ENCODE measurements at places on chromosomes 12 and 14.
A peak's percentile ranks its signal among the peaks of the same experiment; 100 is the strongest.

DNA sequence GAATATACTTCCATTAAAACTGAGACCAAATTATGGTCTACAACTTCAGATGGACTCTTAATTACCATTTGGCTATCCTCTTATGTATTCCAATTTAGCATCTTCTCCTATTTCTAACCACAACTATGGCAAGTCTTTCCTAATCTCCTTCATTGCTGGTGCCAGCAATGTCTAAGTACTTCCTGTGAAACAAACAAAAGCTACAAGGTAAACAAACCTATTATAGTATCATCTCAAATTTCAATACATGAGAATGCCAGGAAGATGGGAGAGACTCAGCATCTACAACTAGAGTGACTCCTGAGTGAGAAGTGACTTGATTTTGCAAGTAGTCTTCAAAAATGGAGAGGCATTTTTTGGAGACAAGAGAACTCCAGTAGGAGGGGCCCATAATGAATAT is 202.9 kb upstream of the ATXN7L3B start:
- peak; percentile 43 for DNase-seq

DNA sequence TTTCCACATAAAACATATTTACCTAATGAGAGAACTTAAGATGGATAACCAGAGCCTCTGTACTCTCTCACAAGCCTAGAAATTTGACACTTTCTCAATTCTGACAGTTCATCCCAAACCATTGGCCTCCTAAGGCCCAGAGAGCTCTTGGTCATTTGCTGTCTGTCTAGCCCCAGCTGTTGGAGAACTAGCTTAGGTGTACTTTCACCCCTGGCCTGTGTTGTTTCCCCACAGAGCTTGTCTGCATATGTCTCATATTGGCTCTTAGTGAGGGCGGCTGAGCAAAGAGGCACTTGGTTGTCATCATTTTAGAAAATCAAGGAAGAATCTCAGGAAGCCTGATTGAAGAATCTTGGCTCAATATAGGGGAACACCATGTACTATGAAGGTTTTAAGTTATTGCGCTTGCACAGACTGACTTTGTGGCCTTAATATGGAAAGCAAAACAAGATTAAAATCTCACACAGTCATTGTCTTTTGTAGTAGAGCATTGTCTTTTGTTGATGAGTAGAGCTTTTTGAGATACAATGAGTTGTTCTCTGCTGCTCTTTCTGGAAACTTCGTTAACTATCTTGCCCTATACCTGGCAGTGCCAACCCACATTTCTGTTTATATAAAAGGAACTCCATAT is 324.6 kb downstream of the RAD51B start:
- peak; percentile 93 for DNase-seq

- peak; percentile 73 for DNase-seq
Measured at GRCh38 chr14:58428118-58428683, 682 bp downstream of the KIAA0586 start.

- no peak for DNase-seq
Measured at GRCh38 chr12:75883241-75883640, 148.3 kb downstream of the PHLDA1 start.

GRCh38 chr14:104644091-104644635 is 39.6 kb upstream of the TMEM179 start:
- no peak for DNase-seq

DNA sequence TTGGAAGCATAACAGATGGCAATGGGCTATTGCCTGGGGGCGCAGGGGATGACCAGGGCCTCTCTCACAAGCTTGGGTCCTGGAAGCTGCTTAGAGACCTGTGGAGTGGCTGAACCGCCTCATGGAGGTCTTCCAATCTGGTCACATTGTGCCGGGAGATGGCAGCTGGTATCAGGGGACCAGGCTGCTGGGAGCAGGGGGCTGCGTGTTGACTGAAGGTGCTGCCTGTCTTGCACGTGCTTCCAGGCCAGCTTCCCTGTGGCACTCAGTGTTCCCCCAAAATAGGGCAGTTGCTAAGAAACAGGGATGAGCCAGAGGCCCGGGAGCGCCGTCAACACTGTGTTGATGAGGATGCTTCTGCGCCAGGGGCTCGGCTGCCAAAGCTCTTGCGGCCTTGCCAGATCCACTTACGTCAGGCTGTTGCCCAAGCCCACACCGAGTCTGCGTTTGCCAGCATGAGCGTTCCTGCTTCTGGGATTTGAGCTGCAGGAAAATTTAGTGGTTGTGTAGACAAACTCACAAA is 39.8 kb downstream of the ELK3 start:
- DNase-seq = peak; percentile 99

GRCh38 chr14:55976219-55976618 is 142.0 kb upstream of the PELI2 start:
- no peak for DNase-seq

DNA sequence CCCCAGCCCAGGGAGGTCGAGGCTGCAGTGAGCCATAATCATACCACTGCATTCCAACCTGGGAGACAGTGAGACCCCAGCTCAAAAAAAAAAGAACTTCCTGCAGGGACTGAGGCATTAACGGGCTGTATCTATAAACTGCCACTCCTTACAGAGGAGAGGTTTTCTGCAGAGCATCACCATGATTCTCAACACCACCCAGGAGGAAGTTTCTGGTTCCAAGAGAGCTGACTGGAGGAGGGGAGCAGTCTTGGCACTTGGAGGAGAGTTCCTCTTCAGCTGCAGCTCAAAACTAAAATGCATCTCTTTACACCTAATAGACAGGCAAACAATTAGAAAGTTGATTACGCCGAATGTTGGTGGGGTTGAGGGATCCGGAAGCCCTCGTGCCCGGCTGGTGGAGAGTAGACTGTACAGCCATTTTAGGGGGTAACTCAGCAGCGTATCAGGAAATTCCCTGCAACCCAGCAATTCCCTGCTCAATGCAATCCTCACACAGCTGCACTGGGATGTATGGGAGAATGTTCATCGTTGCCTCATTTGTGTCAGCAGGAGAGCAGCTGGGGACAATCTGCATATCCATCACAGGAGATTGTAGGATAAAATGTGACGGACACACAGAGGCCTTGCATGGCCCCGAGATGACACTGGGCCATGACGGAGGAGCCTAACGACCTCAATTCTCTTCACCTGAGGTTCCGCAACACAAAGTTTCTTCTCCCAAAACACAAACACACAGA is 36.6 kb downstream of the ACTN1 start:
- no peak for DNase-seq

DNA sequence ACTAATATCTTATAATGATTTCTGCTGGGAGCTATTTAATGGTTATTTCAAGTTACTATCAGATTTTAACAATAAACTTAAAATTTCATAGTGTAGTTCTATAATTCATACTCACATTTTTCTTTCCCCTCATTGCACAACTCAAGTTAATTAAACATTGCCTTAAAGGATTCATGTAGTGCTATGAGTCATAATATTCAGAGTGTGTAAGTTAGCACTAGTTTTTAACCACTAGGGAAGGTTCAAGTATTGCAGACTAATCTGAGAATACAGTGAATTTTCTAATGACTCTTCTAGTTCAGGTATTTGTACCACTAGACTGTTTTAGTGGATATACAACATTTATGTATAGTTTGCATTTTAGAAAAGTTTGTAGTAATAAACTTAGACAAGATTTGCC is 49.9 kb downstream of the FOXA1 start:
- peak; percentile 4 for DNase-seq

- peak; percentile 84 for DNase-seq
Measured at GRCh38 chr12:109469517-109469916, 7.6 kb downstream of the KCTD10 start.

DNA sequence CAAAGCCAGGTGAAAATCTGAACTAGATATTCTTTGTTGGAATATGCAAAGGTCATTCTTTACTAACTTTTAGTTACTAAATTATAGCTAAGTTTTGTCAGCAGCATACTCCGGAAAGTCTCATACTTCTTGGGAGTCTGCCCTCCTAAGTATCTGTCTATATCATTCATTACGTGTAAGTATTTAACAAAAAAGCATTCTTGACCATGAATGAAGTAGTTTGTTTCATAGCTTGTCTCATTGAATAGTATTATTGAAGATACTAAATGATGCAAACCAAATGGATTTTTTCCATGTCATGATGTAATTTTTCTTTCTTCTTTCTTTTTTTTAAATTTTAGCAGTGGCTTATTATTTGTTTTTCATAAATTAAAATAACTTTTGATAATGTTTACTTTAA is 9.8 kb upstream of the SPX start:
- no peak for DNase-seq

GRCh38 chr12:71070416-71071128 is 87.2 kb downstream of the TSPAN8 start:
- DNase-seq = peak; percentile 87

DNA sequence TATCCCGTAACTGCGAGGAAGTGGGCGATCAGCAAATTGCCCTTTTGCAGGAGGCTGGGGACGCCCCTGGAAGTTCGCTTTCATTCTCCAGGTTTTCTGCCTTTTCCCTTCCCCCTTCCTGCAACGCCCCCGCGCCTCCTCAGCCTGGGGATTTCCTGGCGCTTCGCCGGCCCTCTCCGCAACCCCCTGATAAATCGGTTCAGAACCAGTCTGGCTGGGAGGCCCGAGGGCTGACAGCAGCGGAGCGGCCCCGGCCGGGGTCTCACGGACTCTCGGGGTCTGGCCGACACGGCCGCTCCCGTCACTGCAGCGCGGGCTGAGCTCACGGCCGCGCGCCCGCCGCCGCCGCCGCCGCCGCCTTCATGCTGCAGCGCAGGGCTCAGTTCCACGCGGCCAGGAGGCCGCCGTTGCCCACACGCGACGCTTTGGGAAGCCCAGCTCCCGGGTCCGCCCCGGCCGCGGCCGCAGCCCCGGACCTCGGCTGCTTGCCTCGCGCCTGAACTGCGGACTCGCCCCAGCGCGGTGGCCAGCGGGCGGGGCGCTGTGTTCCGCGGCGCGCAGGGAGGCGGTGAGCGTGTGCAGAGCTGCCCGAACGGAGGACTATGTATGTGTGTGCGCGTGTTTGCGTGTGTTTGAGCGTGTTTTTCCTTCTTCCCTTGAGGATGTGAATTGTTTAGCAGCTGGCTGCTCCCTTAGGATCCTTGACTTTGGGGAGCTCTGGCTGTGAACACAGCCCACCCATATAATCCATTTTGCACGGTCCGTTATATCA is at the start of gene LRFN5:
Gene LRFN5 (plus strand): TSS at position 345 of the 772 bp plus-strand sequence.
- DNase-seq = peak; percentile 69

DNA sequence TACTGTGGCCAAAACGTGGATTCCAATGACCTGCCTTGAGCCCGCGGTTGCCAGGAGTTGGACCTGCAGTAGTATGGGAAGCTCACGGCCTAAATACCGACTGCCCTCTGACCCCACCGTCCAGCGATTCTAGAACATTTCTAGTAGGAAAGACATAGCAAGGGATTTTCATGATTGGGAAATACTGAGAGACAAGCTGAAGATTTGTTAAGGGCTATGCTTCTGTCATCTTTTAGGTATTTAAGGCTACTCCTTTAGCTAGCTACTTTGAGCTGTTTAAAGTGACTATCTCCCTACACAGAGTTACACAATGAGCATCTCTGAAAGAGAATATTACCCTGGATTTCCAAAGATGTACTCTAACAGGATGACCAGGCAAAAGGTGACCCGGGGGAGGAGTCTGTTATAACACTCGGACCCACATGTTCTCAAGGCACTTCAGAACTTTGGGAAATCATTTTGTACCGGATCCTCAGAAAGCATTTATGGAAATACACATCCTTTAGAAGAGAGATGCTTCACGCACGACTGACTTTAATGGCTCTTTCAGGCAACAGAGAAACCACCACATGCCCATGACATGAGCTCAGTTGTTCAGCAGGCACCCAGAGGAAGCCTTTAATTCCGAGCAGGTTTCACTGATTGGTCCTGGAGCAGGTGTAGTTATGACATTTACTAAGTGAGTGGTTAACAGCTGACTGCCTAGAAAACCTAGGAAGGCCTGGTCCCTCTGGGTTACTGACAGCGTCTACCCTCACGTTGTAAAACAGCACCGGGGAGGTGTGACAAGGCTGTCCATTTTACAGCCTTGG is 4.2 kb downstream of the BAG5 start:
- DNase-seq = peak; percentile 86

- DNase-seq = no peak
Measured at GRCh38 chr12:53940443-53941014, 1.9 kb downstream of the HOXC13 start.

- no peak for DNase-seq
Measured at GRCh38 chr14:81272317-81272716, 51.6 kb upstream of the GTF2A1 start.

DNA sequence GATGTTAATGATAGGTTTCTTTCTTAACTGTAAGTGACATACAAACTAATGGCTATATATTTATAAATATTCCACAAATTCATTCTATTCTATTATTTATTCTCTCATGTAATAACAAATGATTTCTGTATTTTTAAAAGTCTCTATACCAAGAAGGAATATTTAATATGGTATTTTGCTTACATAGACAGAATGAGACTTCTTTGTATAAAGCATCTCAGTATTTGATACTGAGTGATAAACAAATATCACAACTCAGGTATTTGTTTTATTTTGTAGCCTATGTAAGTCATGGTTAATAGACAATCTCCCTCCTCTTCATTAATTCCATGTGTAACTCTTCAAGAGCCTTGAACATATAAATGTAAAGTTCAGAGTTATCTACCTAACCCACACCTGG is 18.0 kb downstream of the ATL1 start:
- no peak for DNase-seq

GRCh38 chr12:26088998-26089397 is 35.8 kb downstream of the BHLHE41 start:
- DNase-seq = no peak

GRCh38 chr12:116492703-116493324 is 66.4 kb upstream of the MAP1LC3B2 start:
- DNase-seq = peak; percentile 95

- no peak for DNase-seq
Measured at GRCh38 chr12:109981311-109981710, 14.9 kb downstream of the GIT2 start.

DNA sequence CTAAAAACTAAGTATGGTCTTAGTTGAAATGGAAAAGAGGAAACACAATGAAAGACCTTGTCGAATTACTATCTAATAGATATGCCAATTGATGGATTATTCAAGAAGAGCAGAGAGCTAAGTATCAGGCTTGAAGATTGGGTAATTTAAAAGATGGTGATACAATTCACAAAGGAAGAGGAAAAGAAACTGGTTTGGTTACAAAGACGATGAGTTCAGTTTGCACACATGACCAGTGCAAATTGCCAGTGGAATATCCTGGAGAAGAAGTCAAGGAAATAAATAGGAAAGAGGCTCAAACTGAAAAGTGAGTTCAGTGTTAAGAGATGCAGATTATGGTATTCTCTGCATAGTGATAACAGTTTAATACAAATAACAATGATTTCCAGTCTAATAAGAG is 2.5 kb upstream of the RAP1B start:
- no peak for DNase-seq
